ENCODE measurements at places on chromosomes 5 and 9.
A peak's percentile ranks its signal among the peaks of the same experiment; 100 is the strongest.

- DNase-seq: peak; percentile 95
Observed at GRCh38 chr5:172680921-172681320, 39.9 kb downstream of the NEURL1B start.

DNA sequence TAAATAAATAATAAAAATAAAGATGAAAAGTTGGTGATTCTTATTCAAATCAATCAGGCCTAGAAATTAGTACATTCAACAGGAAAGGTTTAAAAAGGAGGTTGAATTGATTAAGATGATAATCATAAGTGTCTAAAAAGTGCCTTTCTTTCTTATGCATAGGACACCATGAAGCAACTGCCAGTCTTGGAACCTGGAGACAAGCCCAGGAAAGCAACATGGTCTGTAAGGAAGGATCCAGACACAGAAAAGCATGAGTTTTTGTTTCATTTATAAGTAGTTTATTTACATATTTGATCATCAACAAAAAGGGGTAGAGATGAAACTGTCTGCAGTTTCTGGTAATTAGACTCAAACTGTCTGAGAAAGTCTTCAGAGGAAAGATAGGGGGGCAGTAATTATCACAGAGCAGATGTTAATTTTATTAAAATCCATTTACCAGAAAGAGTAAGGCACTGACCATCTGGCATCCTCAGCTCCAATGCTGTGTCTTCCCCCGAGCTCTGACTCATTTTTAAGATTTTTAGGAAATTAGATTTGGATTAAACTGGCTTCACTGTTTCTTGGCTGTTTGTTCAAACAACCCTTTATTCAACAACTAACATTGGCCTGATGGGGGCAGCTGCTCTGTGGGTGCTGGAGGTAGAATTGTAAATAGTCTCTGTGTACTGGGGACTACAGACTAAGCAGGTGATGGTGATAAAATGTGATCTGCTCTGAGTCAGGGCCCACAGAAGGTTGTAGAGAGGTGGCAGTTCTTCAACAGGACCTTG is 2.7 kb downstream of the RABEPK start:
- no peak for DNase-seq

DNA sequence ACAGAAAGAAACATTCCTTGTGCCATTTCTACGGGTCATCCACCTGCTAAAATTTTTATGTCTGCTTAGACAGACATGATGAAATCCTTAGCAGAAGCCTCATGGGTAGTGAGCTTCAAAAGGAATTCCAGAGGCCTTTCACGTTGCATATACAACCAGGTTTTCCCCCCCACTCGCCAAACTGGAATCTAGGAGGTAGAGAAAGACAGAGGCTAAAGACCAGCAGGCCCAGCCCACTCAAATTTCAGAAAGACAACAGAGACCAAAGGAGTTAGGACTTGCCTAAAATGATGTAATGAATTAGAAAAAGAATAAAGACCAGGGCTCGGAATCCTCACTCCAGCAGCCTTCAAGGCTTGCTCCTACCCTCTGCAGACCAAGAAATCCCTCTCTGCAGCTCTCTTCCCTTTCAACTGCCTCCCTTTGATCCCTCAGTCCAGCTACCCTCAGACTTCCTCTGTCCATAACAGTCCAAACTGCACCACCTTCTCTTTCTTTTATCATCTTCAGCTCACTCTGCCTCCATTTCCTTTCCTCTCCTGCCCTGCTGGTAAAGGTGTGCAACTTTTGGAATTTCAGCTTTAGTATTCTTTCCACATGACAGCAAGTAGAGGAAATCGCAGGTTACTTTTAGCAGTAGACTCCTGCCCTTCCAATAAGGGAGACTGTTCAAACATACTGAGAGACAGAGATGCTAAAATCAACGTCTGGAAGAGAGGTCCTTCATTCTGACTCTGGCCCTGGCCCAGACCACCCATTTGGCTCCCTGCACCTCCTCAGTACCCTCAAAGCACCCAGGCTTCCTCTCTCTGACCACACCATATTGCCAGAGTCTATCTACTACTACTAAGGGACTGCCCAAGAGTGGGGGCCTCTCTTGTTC is 8.9 kb downstream of the B4GALT1 start:
- no peak for DNase-seq

GRCh38 chr9:109499631-109500410 is 1.7 kb upstream of the PTPN3 start:
- no peak for DNase-seq

DNA sequence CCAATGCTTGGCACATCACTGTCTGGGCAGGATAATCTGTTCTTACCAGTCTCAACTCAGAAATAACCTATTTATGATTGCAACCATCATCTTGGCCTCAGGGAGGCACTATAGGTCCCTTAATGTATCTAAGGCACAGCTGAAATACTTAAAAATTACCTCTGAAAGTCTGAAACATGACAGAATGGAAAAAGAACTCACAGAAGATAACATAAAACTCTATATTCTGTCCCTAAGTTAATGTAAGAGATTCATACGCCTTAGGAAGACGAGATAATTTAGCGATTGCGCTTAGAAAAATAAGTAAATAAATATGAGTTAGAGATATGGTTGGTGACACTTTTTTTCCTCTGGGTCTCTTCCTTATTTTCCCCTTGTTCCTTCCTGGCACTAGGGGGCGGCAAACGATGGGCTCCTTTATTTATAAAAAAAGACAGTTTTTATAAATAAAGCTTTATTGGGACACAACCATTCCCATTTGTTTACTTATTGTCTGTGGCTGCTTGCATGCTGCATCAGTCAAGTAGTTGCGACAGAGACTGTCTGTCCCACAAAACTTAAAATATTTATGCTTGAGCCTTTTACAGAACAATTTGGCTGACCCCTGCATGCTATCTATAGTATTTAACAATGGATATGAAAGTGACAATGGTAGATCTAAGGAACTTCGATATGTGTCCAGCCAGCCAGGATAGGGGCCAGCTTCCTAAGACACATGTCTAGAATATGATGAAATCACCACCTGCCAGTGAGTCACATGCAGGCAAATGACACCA is 79.6 kb downstream of the PDE4D start:
- peak; percentile 86 for DNase-seq

- DNase-seq: no peak
Observed at GRCh38 chr5:36396640-36397039, 94.9 kb upstream of the RANBP3L start.

DNA sequence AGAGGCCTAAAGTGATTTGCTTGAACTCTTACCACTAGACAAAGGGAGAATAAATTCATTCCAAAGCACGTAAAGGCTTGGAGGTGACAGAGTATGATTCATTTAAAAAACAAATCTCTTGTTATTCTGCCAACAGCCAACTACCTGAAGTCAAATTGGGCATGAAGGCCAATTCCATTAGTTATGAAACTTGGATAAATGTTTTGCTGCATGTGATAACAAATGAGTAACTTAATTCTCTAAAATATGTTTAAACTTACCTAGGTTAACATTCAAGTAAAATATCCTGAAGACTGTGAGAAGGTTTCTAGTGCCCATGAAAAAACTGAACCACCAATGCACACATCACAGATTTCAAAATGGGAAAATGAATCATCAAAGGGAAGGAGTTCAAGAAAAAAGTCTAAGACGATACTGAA is 120.1 kb upstream of the TSLP start:
- no peak for DNase-seq

DNA sequence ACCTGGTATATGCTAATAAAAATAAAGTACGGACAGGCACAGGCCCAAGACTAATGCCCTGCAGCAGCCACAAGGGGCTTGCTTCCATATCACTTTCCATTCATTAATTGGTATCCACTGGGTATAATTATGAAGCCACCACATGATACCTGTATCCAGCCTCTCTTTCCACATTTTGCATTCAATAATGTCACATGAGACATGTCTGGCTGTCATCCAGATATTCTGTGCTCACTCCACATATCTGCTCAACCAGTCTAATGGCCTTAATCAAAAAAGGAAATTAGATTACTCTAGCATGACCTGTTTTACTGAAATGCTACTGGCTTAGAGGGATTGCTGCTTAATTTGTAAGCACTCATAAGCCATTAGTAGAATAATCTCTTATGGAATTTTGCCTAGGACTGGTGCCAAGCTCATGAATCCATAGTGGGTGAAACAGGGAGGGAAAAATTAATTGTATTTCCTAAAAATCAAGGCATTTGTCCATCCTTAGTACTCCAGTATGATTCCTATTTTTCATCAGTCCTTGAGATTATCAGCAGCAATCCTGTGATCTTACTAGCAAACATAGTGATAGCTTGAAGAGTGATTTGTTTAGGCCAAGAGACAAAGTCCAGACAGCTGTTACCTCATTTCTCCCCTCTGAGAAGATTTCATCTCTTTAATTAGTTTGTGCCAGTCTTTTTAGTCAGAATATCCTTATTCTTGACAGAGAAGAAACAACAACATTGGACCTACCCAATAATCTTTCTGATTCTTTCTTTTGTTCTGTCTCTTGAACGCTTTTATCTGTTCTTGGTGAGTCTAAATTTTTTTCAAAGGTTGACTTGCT is 119.2 kb upstream of the ABCA1 start:
- DNase-seq: no peak

Measured in KBM-7 (cell line).